Activated CD4-positive, alpha-beta T cell treated with anti-CD3 and anti-CD28 coated beads for 24 hours (primary cell): ENCODE measurements at places on chromosomes 12 and 14.

DNA sequence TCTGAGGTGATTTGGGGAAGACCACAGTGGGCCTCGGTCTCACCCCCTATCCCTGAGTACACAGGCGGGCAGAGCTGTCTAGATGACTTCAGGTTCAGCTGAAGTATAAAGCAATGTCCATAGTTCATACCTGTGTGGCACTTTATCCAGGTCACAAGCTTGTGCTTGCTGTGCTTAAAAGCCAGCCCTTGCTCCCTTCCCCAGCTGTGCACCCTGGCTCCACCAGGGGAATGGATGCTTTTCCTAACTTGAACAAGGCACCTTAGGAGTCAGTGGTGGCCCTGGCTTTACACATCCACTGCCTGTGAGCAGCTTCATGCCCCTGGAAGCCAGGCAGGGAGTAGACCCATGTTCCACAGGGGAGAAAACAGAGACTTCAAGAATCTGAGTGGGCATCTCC is 5.5 kb downstream of the CARMIL3 start:
- DNase-seq: no peak

- DNase-seq: no peak
Measured at GRCh38 chr14:45426685-45427282, 173.8 kb upstream of the MIS18BP1 start.

- DNase-seq: no peak
Measured at GRCh38 chr12:129532707-129533499, 370.9 kb downstream of the TMEM132D start.

DNA sequence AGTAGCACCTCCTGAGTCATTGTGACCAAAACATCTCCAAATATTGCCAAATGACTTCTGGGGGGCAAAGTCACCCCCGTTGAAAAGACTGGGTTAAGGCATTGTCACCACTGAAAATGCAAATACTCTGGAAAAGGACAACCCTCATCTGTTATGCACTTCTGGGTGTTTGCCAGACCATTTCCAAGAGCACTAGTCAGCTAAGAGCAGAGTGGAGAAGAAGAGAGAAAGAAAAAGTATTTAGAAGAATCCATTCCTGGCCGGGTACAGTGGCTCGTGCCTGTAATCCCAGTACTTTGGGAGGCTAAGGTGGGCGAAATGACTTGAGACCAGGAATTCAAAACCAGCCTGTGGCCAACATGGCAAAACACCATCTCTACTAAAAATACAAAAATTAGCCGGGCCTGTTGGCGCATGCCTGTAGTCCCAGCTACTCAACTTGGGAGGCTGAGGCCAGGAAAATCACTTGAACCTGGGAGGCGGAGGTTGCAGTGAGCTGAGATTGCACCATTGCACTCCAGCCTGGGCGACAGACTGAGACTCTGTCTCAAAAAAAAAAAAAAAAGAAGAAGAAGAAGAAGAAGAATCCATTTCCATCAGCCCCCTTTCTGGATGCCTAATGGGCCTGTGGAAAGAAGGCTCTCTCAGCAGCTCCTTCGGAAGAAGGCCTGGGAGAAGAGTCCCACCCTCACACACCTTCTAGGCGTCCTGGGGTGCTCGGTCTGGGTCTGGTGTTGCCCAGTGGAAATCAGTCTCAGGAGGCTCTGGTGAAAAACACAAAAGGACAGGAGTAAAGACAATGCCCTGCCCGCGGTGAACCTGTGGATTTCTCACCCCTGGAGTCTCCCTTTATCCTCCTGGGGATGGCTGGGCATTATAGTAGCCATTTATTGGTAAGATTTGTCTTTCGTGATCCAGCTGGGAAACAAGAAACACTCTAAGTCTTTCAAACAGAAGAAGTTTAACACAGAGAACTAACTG is 3.5 kb upstream of the LTBR start:
- DNase-seq: no peak

DNA sequence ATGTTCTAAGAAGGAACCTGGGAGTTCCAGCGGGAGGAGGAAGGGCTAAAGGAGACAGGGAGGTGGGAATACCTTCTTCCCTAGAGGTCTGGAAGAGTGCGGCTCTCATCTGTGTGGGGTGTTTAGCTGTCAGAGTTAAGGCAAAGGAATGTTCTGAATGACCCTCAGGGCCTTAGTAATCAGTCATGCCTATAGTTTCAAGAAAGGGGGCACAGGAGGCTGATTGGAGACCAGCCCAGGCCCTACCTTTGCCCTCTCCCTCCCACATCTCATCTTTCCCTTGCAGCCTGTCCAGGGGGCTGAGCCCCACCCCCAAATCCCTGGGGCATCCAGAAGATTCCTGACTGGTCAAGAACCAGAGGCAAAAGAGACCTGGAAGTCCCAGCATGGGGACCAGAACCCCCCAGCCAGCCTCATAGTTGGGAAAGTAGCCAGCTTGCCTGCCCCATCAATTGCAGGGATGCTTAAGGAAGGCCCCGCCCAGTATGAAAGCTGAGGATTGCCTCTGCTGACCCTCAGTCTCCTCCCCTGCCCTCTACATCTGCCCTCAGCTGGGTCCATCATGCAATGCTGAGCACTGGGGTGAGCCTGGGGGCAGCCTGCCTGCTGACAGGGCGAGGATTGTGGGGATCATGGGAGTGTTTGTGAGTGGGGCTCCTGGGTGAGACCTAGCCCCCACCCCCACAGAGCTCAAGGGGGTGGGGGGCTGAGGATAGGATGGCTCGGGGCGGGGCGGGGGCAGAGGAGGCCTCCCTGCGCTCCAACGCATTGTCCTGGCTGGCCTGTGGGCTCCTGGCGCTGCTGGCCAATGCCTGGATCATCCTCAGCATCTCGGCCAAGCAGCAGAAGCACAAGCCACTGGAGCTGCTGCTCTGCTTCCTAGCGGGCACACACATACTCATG is 1.8 kb downstream of the GPR162 start:
- no peak for DNase-seq
